Activated T-cell treated with anti-CD3 and anti-CD28 coated beads for 4 hours (primary cell): ENCODE measurements at places on chromosomes 16 and 17.

DNA sequence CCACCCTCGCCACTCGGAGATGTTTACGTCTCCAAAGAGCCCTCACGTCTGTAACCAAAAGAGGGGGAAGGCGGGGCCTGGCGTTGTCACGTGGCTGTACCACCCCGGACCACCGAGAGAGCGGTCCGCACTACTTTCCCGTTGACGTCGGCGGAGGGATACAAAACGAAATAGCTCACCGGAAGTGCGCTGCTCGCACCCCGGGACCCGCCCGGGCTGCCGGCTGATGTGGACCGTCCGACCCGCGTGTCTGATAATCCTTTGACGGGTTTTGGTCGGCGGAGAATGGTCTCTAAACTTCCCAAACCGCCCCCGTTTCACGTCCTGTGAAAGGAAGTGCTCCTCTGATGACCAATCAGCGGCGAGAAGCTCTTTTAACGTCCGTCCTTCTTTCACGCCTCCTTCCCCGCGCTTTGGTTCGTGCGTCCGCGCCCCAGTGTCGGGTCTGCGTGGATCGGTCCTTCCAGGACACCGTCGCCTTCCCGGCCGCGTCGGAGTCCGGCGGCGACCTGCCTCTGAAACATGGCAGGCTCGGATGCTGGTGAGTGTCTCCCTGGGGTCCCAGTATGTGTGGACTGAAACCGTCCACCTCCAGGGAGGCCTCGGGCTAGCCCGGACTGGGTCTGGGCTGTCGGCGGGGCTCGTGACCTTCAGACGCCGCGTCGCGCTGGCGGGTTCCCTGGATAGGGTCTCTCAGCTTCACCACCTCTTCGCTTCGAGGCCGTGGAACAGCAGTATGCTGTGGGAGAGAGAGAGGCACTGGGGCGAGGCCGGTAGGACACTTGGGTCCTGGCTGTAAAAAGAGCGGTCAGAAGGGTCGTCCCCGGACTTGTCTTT lies at the start of gene CEP95:
CEP95 (plus strand) TSS at position 402 of the 837 bp plus-strand sequence; CDS start at position 523, 121 bp downstream.
- DNase-seq: peak; percentile 92

DNA sequence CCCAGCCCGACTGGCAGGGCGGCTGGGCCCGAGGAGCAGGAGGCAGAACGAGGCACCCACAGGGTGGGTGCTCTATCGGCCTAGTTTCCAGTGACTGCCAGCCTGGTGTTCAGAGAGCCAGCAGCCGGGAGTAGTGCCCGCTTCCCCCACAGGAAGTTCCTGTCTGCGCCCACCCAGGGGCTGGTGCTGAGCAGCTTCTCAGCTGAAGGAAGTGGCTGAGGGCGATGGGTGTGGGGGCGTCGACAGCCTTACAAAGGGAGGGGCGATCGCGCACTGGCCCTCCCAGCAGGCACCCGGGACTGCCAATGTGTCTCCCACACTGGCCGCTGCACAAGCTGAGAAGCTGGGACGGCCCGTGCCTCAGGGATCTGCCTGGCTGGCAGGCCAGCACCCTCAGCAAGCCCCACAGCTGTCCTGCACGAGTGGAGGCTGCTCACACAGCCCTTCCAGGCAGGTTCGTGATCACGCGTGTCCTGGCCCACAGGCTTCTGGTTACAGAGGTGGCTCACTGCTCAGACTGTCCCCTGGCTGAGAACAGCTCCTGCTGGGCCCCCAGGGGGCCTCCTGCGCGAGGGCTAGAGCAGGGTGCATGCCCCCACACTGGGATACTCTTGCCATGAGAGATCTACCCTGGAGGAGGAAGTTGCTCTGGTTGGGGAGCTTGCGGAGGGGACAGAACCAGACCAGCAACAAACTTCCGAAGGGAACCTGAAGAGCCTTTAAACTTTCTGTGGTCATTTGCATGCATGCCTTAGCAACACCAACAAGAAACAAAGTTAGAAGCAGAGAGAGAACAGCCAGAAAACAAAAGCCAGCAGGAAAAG lies 2.5 kb downstream of the RNF166 start:
- peak; percentile 45 for DNase-seq

- DNase-seq: no peak
These were observed 2.1 kb upstream of the SEZ6 start for GRCh38 chr17:29007860-29008455.

DNA sequence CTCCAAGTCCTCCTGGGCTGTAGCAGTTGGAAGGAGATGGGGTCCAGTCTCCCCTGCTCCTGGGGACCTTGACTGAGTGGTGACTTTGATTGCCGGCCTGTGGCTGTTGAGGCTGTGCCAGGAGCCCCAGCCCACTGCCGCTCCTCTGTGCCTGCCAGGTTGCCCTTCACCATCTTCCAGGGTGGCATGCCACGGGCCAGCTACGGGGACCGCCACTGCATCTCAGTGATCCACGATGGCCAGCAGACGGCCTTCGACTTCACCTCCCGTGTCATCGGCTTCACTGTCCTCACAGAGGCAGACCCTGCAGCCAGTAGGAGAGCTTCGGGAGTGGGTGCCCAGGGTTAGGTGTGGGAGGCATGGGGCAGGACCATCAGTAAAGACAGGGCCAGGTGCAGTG lies 23.4 kb upstream of the MYO15B start:
- DNase-seq: no peak

DNA sequence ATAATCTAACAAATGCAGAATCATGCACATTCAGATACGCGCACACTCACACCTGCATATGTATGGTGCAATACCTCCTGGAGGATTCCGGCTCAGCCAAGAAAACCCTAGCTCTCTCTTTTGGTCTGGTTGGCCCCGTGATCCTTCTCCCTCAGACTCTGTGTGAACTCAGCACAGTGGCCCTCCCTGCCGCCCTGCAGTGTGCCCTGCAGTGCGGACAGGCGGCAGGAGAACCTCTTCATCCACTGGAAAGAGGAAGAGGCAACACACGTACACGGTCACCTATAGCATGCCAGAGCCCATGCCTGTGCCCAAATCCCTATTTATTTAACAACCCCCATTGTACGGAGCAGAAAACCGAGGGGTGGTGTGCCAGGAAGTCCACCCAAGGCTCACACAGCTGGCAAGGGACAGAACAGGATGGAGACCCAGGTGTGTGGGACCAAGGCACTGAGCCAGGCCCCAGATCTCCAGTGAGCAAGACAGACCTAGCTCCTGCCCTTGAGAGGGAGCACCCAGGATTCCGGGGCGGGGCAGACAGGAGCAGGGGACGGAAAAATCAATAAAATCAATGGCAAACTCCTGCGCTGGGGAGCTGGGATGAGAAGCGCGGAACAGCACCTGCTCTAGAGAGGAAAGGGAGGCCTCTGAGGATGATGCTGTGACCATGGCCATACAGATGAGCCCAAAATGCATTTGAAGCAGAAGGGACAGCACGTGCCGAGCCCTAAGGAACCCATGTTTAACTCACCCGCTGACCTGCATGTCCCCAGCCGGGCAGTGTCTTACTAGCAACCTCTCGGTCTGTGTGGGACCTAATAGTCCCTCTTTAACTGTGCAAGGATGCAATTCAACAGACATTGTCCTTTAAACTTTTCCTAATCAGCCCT lies 54.7 kb upstream of the CIBAR2 start:
- no peak for DNase-seq

GRCh38 chr17:4548061-4548461 lies 7.1 kb downstream of the MYBBP1A start:
- DNase-seq: no peak

GRCh38 chr16:4687946-4688673 lies 5.3 kb upstream of the NUDT16L1 start:
- DNase-seq: no peak

- no peak for DNase-seq
These were observed 39.5 kb downstream of the RAP1GAP2 start for GRCh38 chr17:2835780-2836179.

DNA sequence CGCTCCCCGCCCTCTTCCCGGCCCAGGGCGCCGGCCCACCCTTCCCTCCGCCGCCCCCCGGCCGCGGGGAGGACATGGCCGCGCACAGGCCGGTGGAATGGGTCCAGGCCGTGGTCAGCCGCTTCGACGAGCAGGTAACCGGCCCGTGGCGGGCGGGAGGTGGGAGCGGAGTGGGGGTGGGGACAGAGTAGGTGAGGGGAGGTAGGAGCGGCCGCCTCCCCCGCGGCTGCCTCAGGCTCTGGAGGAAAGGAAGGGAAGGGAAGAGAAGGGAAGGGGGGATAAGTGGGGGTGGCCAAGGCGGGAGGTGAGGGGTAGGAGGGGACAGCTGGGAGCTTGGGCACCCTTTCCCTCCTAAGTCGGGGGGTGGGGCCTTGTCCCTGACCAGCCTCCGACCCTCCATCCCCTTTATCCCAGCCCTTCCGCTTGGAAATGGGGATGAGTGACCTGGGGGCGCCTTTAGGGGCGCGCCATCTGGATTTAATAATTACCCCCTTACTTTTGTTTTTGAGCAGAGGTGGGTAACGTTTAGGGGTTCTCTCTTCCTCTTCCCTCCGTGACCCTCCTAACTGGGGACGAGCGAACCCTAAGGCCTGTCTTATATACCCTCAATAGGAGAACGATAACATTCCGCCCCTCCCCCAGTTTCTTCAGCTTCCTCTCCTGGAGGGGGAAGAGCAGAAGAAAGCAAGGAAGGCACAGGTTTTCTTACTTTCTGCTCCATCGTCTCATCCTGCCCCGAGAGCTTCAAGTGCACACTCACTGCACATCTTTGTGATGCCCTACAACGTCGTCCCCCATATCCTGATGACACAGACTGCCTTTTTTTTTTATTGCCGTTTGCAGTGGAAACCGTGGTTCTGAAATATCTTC lies 694 bp downstream of the NF1 start:
- DNase-seq: no peak

DNA sequence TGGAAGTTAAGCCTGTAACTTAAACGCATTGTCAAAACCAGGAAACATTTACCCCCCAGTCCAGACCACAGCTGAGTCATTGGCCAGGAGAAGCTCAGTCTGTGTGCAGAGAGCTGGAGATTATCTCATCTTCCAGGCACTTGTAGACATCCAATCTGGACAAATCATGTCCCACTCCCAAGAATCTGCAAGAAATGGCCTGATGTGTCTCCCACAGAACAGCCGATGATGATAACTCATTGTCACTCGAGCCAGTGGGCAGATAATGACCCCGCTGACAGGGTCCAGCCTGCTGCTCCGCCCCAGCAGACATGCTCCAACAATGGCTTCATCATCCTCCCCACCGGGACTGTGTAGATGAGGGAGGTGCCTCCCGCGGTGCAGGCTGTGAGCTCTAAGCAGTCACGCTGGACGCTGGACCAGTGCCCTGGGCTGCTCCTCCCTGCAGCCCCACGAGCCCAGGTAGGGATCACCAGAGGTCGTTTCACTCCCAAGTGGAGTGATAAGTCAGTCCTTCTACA lies 322.5 kb downstream of the C16orf95 start:
- no peak for DNase-seq

DNA sequence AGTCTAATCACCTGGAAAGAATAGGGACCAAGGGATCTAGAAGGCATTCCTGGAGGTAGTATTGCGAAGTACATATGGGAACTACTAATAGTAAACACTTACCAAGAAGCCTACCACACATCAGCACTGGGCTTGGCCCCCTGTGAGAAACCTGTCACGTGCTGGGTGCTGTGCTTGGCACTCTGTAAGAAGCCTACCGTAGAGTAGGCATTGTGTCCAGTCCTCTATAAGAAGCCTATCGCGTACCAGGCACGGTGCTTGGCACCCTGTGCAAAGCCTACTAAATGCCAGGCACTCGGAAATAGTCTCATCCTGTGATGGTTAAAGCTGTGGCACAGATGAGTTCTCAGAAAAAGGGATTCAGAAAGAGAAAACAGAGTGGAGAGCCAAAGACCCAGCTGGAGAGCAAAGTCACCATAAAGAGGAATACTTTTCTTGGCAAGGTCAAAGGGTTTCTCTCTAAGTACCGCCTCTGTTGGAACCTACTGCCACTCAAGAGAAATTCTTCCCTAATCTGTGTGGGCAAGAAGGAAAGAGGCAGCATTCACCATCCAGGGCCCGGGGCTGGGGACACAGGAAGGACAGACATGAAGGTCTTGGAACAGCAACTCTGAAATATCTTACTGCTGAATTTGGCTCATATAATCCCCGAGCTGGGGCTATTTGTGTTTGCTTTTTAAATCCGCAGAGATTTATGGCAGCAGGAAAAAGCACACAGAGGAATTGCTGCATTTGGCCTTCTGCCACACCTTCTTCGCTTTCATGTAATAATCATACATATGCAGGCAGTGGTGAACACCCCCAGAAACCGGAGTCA lies 81.8 kb downstream of the VAT1L start:
- no peak for DNase-seq

GRCh38 chr17:71511266-71511995 lies 609.4 kb upstream of the SOX9 start:
- no peak for DNase-seq

GRCh38 chr17:64687961-64688360 lies 25.9 kb upstream of the SMURF2 start:
- no peak for DNase-seq

GRCh38 chr17:79804856-79805696 lies 8.2 kb upstream of the CBX8 start:
- no peak for DNase-seq

- DNase-seq: no peak
These were observed 51.3 kb downstream of the HS3ST3B1 start for GRCh38 chr17:14352136-14352535.

GRCh38 chr16:50868577-50868976 lies 126.7 kb downstream of the CYLD start:
- DNase-seq: no peak

- peak; percentile 77 for DNase-seq
These were observed 42.4 kb upstream of the MRPS23 start for GRCh38 chr17:57892146-57892819.

DNA sequence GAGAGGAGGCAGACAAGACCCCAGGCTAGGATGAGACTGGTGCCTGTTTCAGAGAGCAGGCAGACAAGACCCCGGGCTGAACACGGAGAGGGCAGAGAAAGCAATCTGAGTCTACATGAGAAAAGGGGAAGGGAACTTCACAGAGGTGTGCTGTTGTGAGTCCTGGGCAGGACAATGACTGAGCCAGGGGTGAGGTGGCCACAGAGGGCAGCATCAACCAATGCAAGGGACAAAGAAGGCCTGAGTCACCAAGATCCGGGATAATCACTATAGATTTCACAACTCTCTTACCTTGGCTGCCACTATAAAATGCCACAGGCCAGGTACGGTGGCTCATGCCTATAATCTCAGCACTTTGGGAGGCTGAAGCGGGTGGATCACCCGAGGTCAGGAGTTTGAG lies 89.0 kb downstream of the SLC39A11 start:
- DNase-seq: no peak

GRCh38 chr17:45838751-45839295 lies 5.9 kb upstream of the SPPL2C start:
- DNase-seq: no peak

DNA sequence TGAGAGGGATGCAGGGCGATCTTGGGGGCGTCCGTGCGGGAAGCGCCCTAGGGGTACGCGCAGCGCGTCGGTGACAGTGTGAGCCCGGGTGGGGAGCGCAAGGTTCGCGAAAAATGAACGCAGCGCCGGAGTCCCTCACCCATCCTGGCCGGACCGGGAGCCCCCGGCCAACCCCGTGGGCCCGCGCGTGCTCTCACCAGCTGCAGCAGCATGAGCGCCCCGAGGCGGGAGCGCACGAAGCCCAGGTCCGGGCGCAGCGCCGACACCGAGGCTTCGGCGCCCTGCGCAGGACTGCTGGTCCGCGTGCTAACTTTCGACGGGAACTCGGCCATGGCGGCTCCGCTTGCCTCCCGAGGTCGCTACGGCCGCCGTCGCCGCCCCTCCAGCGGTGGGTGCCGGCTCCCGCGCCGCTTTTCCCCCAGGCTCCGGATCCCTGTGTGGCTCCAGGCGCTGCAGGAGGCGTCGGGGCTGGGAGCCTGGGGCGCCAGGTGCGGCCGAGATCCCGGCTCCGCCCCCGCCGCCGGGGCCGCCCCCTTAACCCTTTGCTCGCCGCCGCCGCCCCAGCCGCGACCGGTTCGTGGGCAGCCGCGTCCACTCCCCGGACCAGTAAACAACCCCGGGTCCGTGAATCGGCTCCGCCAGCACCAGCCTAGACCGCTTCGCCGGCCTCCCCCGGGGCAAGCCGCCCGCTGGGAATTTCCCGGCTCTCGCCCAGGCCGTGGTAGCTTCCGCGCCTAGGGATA lies at the start of gene PLLP:
PLLP (minus strand) TSS at position 464 of the 743 bp plus-strand sequence; CDS start at position 332, 132 bp downstream.
- peak; percentile 32 for DNase-seq
